Activated T-cell treated with anti-CD3 and anti-CD28 coated beads for 4 hours (primary cell): ENCODE measurements at places on chromosomes 2 and 18.

DNA sequence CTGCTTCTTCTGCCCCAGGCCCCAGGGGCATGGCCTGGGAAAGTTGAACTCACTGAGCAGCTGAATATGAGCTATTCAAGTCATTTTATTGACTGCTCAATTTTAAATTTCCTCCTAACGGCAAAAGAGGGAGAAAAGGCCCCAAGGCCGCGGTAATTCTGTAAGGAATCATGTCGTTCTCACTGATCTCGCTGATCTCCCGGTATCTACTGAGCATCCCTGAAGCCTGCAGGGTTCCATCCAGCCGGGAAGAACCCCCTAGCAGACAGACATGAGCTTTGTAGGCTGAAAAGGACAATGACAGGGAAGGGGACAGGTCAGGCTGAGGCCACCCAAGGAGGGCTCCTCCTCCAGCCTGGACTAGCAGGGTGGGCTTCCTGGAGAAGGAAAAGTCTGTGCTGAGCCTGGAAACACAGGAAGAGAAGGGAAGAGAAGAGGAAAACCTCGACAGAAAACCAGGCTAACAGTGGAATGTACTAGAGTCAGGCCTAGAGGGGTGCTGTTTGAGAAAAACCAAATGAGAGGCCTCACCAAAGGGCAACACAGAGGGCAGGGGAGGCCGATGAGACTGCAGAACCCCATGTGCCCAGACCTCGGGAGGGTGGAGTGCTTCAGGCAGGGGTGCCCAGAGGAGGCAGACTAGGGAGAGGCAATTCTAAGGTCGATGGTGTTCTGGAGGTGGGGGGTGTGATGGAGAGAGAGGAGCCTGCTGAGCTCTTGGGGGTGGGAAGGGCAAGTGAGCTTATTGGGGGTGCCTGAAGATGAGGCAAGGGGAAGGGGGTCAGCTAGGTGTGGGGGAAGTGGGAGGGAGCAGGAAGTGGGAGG lies 2.9 kb upstream of the NPPC start:
- DNase-seq = no peak

GRCh38 chr2:48540237-48540935 lies 10.4 kb downstream of the STON1 start:
- no peak for DNase-seq

- no peak for DNase-seq
These were observed 74.4 kb upstream of the SCN7A start for GRCh38 chr2:166568409-166568808.

DNA sequence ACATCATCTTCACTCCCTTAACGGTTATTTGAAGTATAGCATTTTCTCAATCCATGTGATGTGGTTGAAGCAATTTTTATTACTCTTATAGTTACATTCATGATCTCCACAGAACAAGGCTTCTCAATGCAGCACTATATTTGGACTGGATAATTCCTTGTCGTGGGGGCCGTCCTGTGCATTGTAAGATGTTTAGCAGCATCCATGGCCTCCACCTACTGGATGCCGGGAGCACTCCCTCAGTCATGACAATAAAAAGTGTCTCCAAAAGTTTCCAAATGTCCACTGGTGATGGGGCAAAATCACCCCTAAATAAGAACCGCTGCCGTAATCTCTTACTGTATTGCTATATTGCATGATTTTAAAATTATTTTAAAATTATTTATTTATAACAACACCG lies 110.6 kb upstream of the DDX18 start:
- no peak for DNase-seq

DNA sequence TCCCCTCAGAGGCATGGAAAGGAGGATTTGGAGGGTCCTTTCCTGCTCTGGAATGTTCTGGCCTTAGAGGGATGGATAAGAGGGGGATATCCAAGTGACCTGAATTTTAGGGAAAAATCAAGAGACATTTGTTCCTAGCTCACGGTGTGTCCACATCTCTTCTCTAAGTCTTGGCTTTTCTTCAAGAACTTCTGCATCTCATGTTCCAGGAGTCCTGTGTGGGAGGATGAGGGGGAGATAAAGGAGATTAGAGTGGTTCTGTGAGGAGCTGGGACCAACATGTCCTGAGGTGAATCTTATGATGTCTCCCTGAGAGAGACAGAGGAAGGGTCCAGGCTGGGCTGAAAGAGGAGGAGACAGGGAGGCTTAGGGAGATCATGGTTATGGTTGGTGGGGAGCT lies 11.7 kb downstream of the EMX1 start:
- DNase-seq = no peak

DNA sequence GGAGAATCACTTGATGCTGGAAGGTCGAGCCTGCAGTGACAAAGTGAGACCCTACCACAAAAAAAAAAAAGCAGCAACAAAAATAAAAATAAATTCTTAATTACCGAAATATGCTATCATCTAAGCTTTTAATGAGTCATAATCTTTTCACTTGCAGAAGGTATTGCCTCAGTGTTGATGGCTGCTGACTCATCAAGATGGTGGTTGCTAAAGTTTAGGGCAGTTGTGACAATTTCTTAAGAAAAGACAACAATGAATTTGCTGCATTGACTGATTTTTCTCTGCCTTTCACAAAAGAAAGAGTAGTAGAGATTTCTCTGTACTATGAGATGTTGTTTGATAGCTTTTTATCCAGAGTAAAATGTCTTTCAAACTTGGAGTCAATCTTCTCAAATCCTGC lies 1809.0 kb downstream of the SUCLG1 start:
- DNase-seq = no peak
